A549 treated with GW870086 at 1 μM for 4 hours (cell line): ENCODE measurements at places on chromosomes 7 and 10. TPM values are rescaled to one million over a fixed set of nuclear protein-coding genes. Genes with fewer than 3 reads are reported as not detected.

The BLNK gene
- not detected in 5 replicates for total RNA-seq

The ANK3 gene
- 0.45 to 1.3 TPM (median 0.82 TPM) in 5 replicates for total RNA-seq

The CYP3A4 gene
- total RNA-seq, result 0.06 to 0.09 TPM in 2 of 5 replicates, not detected in the others

The ASAH2 gene
- 0.38 to 5.0 TPM (median 2.9 TPM) in 5 replicates for total RNA-seq

The DPYSL4 gene
- 15.5 to 18.8 TPM (median 18.5 TPM) in 5 replicates for total RNA-seq

The FRMPD2 gene
- total RNA-seq, result 0.06 TPM in 1 of 5 replicates, not detected in the others

The PTF1A gene
- total RNA-seq, result not detected in 5 replicates

The KCP gene
- 0.09 to 0.18 TPM (median 0.14 TPM) in 5 replicates for total RNA-seq

The OR2A14 gene
- not detected in 5 replicates for total RNA-seq

The DNAJC9 gene
- 48.2 to 51.8 TPM (median 51.1 TPM) in 5 replicates for total RNA-seq

The HOXA2 gene
- 0.80 to 0.97 TPM (median 0.86 TPM) in 5 replicates for total RNA-seq

The SHTN1 gene
- 21.9 to 27.6 TPM (median 26.1 TPM) in 5 replicates for total RNA-seq

The UPK3BL1 gene
- total RNA-seq, result 8.5 to 20.2 TPM (median 12.7 TPM) in 5 replicates

The CFAP58 gene
- 0.10 to 0.34 TPM (median 0.16 TPM) in 5 replicates for total RNA-seq

The PTPRE gene
- 3.3 to 6.2 TPM (median 5.7 TPM) in 5 replicates for total RNA-seq

The EN2 gene
- 0.41 to 0.99 TPM (median 0.94 TPM) in 5 replicates for total RNA-seq

The MMD2 gene
- total RNA-seq, result not detected in 5 replicates

The INMT gene
- not detected in 5 replicates for total RNA-seq

The SLC16A9 gene
- total RNA-seq, result 0.06 to 0.17 TPM (median 0.07 TPM) in 5 replicates

The PDZD7 gene
- total RNA-seq, result 0.67 to 1.3 TPM (median 0.90 TPM) in 5 replicates

The SLC12A9 gene
- total RNA-seq, result 11.1 to 17.1 TPM (median 15.8 TPM) in 5 replicates

The CRYGN gene
- total RNA-seq, result not detected in 5 replicates

The DRGX gene
- 0.05 TPM in 1 of 5 replicates, not detected in the others for total RNA-seq

The EGR2 gene
- 0.21 to 0.71 TPM (median 0.44 TPM) in 5 replicates for total RNA-seq

The SHH gene
- total RNA-seq, result 0.48 to 0.96 TPM (median 0.74 TPM) in 5 replicates

The NEURL1 gene
- 0.19 to 0.69 TPM (median 0.38 TPM) in 5 replicates for total RNA-seq

The TDRD1 gene
- not detected in 5 replicates for total RNA-seq

The WNT2 gene
- total RNA-seq, result 0.09 to 0.47 TPM in 2 of 5 replicates, not detected in the others

The GJD4 gene
- total RNA-seq, result 0.08 TPM in 2 of 5 replicates, not detected in the others

The FKBP6 gene
- not detected in 5 replicates for total RNA-seq

The FAM13C gene
- total RNA-seq, result 0.05 to 0.29 TPM (median 0.11 TPM) in 3 of 5 replicates, not detected in the others

The HOXA4 gene
- total RNA-seq, result 1.2 to 2.2 TPM (median 1.9 TPM) in 5 replicates

The C7orf33 gene
- not detected in 5 replicates for total RNA-seq

The KDM7A gene
- total RNA-seq, result 2.1 to 3.1 TPM (median 2.5 TPM) in 5 replicates

The ZNF282 gene
- 17.0 to 24.9 TPM (median 24.6 TPM) in 5 replicates for total RNA-seq

The ZNF394 gene
- total RNA-seq, result 15.6 to 21.2 TPM (median 18.3 TPM) in 5 replicates

The LRRC17 gene
- total RNA-seq, result 0.06 to 0.14 TPM in 2 of 5 replicates, not detected in the others

The ZNF425 gene
- total RNA-seq, result 1.0 to 1.7 TPM (median 1.4 TPM) in 5 replicates
